ENCODE measurements at places on chromosomes 13 and 19.

GRCh38 chr13:82898586-82898985, 983.7 kb downstream of the SLITRK1 start:
- DNase-seq = no peak

DNA sequence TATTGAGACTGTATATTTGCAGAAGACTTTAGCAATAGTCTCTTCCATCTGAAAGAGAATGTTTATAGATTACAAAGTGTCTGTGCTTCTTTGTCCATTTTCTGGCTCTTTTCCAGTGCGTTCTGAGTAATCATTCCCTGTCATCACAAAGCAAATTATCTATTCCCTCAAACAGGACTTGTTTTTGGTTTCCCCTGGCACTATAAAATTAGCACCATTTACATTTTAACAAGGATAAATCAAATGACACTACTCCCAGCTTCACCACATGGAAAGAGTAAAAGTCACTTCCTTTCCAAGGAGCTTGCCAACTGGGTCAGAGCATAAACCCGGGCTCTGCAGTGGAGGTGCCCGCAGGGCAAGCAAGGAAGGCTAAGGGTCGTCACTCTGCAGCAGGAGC, 88.1 kb downstream of the SHISA2 start:
- no peak for DNase-seq

GRCh38 chr13:26538363-26539317, 18.8 kb upstream of the WASF3 start:
- no peak for DNase-seq

DNA sequence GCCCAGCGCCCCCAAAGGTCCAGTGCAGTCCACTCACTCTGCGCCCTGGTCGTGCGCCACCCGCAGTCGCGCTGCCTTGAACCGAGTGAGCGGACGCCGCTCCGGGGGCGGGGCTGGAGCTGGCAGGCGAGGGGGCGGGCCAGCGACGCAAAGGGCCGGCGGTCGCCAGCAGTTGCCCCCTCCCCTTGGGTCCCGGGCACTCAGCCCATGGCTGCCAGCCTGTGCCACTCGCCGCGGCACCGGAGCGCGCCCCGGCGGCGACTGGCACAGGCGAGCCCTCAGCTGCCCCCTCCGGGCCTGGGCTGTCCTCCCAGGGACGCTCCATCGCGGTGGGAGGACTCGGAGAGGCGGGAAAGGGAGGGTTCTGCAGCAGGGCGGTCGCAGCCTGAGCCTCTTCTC, at the start of gene S1PR5:
TSS of gene S1PR5 (minus strand) at position 87 of the 399 bp plus-strand sequence. CDS start 2,436 bp downstream, outside the sequence.
- DNase-seq = no peak

DNA sequence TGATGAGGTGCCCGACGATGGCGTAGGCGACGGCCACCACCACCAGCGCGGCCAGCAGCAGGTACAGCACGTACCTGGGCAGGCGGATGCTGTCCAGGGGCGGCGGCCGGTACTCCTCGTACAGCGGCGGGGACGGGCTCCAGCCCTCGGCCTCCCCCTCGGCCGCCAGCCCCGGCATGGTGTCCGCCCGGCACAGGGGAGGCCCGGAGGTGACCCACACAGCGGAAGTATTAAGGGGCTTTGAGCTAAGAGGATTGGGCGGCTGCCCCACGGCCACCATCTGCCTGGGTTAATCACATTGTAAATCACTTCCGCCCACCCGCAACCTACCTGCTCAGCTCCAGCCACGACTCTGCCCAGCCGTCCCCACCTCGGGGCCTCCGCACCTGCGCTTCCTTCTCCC, at the start of gene SMIM44:
TSS of gene SMIM44 (minus strand) at position 216 of the 403 bp plus-strand sequence. CDS start at position 178, 38 bp downstream.
- DNase-seq = no peak

DNA sequence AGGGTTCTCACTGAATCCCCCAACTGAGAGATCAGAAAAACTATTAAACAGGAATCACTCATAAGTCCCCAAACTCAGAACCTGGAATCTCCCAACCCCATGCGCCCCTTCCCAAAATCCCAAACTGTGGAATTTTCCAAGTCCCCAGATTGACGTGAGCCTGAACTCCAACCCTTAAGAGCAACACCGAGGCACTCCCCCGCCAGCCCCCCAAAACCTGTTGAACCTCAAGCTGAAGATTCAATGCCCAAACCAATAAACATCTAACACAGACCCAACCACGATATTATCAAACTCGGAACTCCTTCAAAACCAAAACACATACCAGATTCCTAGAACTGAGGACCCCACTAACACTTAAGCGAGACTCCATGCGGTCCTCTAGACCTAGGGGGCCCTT, 599 bp downstream of the IZUMO1 start:
- no peak for DNase-seq

GRCh38 chr13:77714119-77714755, 16.8 kb downstream of the SLAIN1 start:
- DNase-seq = no peak

- no peak for DNase-seq
Measured at GRCh38 chr13:33286128-33286527, 573 bp upstream of the STARD13 start.

GRCh38 chr13:85040215-85040614, 759.0 kb downstream of the SLITRK6 start:
- no peak for DNase-seq

- DNase-seq = no peak
Measured at GRCh38 chr13:28401303-28402056, 93.4 kb downstream of the FLT1 start.

DNA sequence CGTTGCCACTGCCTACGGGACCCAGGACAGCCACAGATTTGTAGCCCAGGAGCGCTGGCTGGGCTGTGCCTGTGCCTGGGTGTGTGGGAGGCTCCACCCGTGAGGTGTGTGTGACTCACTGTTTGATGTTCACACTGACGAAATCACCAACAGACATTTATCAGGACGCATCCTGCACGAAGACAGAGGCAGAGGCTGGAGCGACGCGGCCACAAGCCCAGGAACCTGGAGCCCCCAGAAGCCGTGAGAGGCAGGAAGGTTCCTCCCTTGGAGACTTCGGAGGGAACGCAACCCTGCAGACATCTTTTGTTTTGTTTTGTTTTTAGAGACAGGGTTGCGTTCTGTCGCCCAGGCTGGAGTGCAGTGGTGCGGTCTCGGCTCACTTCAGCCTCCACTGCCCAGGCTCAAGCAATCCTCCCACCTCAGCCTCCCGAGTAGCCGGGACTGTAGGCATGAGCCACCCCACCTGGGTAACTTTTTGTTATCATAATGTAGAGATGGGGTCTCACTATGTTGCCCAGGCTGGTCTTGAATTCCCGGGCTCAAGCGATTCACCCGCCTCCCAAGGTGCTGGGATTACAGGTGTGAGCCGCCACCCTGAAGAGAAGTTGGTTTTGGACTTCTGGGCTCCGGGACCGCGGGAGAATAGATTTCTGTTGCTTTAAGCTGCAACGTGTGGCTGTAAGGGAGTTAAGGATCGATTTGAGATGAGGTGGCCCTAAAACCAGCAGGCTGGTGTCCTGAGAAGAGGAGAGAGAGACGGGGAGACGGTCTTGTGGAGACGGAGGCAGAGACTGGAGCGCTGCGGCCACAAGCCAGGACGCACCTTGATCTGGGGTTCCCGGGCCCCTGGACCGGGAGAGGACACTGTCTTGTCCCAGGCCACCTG, 24.9 kb upstream of the WDR18 start:
- peak; percentile 46 for DNase-seq

DNA sequence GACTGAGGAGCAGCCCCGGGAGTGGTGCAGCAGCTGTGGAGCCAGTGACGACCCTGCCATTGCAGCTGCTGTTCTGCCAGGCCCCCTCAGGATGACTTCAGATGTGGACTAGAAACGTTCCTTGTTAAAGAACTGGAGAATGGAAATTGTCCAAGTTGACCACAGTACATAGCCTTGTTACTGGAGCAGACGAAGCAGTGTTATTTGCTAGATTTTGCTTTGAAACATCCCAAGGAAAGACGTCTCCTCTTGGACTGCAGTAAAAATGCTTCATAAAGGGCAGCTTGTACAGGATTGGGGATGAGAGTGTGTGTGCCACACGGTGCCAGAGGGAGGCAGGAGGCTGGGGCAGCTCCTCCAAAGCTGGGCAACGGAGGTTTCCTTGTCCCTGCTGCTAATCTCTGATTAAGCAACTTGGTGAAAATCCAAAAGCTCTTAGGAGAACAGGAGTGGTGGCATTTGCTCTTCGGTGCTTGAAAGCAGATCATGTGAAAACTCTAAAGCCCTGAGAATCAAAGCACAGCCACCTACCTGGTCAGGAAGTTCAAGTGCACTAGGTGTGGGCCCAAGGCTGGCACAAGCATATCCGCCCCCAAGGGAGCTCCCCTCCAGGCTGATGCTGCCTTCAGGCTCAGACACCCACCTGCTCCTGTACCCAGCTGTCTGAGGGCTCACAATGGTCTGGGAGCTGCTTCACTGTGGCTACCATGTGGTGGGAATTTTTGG, 34.5 kb downstream of the SHISA2 start:
- no peak for DNase-seq

All from RKO (cell line).